ENCODE measurements at places on chromosomes 1 and 21.

- DNase-seq: no peak
Observed at GRCh38 chr1:76125473-76126219, 51.1 kb downstream of the ST6GALNAC3 start.

DNA sequence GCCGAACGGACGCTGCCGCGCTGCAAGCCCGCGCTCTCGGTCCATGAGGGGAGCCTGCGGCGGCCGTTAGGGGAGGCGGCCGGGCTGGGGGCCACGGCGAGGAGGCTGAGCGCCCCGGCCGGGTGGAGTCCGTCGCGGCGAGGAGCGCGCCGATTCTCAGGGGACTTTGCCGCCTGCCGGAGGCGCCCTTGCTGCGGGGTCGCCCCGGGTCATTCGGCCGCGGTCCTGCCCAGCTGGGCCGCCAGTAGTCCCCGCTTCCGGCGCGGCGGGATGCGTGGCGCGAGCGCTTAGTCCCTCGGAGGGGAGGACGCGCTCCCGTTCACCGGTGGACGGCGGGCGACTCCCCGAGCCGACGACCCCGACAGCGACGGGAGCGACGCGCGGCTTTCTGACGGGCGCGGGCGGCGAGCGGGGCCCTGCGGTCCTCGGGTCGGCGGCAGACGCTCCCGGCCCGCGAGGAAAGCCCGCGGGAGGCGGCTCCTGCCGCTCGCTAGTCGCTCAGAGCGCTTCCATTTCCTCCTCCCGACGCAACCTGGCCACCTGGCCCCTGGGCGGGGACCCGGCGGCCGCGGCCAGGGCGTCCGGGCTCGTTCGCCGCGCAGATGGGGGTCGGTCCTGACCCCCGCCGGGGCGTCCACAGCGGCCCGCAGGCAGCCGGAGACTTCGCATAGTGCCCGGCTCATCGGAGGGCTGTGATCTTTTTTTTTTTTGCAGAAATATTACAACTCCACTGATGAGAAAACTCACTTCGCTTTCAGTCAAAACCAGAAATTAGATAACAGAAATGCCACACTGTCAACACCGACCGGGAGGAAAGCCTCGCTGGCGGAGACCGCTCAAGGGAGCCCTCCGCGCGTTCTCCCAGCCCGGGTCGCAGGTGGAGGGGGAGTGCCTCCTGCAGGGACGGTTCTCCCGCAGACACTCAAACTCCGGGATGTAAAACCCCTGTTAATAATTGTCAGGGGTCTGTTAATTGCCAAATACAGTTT, 641 bp upstream of the ZBTB21 start:
- no peak for DNase-seq

- no peak for DNase-seq
Observed at GRCh38 chr21:27648560-27648959, 681.7 kb upstream of the ADAMTS5 start.

DNA sequence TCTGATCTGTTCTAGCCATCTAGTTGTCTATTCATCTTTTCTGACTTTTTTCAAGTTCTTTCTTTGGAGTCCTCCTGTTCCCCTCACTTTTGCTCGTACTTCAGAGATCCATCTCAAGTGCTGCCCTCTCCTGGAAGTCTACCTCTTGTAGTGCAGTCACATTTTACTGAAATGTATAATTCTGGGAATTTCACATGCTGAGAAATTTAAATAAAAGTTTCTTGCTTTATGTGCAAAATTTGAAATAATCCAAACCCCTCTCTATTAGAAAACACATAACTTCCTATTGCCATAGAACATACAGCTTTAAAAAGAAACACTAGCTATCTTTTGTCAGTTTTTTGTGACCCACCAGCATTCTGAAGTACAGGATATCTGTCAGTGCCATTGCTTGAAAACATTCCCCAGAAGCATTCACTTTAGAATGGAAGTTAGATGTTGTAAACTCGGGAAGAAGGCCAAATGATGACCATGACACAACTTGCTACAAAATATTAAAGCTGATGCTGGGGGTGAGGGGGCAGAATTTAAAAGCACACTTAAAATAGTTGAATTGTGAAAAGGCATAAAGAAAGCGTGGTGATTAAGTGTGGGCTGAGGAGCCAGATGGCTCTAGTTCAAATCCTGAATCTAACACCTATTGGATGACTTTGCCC, 22.0 kb downstream of the RLF start:
- DNase-seq: no peak

DNA sequence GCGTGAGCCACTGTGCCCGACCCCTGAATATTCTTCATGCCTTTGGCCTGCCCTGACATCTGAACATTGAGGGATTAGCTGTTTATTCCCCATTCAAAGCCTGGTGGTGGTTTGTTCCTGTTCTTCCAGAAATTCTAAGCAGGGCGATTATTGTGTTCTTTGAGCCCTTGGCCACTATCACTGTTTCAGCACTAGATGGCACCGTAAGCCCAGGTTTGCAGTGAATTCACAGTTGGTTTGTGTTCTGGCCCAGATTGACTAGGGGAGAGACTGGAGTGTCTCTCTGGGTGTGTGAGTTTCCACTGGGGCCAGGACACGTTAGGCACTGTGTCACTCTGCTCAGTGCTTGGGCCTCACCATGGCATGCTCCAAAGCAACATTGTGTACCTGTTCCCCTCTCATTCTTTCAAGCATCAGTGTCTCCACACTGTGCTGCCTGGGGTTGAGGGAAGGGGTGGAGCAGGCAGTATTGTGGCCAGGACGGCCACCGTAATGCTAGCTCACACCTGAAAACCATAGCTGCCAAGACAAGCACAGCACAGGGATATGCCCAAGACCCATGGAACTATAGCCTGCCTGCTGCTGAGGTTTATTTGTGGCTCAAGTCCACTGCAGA, 52.7 kb downstream of the PKN2 start:
- no peak for DNase-seq

DNA sequence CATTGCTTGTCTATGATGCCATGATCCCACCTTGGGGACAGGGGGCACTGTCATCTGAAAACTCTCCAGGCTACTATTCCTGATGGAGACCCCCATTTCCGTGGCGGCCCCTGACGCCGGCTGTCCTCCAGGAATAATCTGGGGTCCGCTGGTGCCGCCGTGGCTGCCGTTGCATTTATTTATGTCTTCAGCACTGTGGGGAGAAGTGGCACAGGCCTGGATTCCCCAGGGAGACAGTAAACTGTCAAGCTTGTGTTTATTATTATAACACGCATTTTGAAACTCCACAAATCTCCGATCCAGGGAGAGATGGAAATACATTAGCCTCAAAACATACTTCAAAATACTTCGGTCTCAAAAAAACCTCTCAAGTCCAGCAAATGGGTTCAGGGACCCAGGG, 126.9 kb upstream of the C1orf174 start:
- DNase-seq: no peak

DNA sequence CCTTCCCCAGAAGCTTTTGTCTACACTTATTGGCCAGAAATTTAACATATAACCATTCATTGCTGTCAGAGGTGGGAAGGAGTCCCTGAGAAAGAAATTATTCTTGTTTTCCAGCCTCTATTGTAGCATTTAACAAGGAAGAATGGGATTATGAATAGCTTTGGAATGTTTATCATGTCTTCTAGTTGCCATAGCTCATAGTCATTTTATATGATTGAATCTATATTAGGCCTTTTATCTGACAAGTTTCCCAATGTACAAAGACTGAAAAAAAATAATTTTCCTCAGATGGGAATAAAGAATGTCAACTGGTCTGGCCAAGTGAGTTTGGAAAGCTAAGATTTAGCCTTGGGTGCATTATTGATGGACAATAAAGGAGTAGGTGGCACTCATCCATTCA, 28.3 kb downstream of the PTPRC start:
- no peak for DNase-seq

DNA sequence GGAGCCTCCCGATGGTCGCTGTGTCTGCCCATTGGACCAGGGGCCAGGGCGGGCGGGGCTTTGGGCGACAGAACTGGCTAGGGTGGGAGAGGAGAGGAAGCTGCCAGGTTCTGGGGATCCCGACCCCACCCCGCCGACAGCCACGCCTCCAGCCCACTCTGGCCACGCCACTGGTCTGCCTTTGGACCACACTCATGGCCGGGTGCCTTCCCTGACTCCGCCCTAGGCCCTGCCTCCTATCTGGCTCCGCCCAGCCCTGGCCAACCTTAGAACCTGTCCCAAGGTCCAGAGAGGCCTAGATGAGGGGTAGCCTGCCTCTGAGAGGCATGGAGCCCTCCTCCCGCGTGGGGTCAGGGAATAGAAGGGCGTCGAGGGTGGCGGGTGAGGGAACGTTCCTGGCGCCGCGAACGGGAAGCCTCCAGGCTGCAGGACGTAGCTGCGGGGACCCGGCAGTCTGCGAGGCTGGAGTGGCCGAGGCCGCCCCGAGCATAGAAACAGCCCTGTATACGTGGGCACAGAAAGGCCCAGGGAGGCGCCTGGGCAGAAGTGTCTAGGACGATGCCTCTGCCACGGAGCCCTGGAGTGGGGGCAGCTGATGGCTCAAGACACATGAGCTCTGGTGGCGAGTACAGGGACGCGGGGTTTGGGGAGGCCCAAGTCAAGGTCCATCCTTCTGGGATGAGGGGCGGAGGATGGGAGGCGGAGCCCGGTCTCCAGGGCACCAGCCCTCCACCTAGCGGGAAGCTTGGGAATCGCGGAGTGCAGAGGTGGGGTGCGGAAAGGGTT, 11.5 kb upstream of the COL16A1 start:
- no peak for DNase-seq

- DNase-seq: no peak
Observed at GRCh38 chr1:172966844-172967540, 83.7 kb downstream of the TNFSF18 start.

DNA sequence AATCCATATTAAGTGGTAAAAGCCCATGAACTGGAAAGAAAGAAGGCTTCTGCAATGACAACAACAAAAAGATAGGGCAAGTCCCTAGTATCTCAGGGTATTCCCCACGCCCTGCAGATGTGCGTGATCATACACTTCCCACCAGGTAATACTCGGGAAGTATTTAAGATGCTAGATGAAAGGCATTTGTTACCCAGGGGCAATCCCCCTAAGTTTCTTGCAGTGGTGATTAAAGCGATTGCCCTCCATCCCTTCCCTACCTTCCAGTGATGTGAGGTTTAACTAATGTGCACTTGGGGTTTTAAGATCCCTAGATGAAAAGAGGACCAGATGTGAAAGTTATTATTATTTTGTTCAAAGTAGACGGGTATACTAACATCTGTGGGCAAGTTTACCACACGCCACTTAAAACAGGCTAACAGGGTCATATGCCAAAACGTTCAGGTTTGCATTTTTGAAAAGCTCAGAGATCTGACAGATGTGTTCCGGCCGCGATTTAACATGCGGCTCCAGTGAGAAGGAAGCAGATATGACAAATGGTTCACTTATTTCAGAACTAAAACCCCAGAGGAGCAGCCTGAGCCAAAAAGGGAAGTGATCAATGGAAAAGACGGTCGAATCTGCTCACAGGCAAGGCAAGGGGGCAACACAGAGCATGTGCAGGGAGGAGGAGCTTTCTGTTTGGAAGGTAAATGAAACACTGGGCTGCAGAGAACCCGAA, 17.4 kb downstream of the TIAM1 start:
- peak; percentile 12 for DNase-seq

DNA sequence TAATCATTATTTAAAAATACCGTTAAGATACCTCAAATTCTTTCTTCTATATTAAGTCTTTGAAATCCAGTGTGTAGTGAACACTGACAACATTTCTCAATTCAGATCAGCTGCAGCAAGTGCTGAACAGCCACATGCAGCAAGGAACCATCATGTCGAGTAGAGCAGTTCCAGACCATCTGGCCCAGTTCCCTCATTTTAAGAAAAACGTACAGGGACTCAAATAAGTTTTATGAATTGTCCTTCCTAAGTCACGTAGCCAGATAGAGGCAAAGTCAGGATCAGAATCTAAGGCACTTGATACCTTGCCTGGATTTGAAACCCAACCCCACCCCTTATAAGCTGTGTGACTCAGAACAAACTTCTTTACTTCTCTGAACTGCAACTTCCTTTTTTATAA, 132.4 kb downstream of the PROX1 start:
- DNase-seq: no peak

GRCh38 chr1:247913786-247914185, 6.3 kb upstream of the OR2T8 start:
- DNase-seq: no peak

GRCh38 chr1:61053712-61054600, 28.4 kb upstream of the NFIA start:
- DNase-seq: no peak

GRCh38 chr21:46156378-46156645, 933 bp upstream of the FTCD start:
- no peak for DNase-seq

DNA sequence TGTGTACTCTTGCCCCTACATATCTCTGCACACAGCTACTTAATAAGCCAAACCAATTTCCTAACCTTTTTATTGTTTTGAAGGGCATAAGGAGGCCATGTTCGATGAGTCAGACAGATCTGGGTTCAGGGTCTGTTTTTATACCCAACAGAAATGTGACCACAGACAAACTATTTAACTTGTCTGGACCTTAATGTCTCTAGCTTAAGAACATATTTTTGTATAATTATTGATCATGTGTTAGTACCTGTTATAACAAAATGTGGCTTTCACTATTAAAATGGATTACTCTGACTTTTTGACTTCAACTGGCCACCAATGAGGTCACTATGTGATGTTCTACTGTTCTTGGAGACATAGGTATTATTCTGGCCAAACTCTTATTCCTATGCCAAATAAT, 507.8 kb upstream of the USP24 start:
- no peak for DNase-seq
